ENCODE measurements at places on chromosomes 12 and 14.

DNA sequence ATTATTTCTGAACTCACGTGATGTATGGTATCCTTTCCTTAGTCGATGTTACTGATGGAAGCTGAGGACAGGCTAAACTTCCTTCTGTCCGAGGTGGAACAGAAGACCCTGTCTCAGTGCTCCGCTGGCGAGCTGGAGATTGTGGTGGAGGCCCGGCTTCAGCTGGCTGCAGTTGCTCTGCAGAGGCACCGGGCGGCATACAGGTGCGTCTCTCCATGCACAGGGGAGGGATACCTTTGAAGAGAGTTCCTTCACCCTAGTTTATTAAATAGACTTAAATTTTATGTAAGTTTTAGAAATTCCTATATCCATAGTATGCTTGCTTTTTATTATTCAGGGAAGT, 186.7 kb upstream of the NEDD1 start:
- DNase-seq: peak; percentile 74

GRCh38 chr12:105222726-105223351, 13.1 kb downstream of the APPL2 start:
- no peak for DNase-seq

DNA sequence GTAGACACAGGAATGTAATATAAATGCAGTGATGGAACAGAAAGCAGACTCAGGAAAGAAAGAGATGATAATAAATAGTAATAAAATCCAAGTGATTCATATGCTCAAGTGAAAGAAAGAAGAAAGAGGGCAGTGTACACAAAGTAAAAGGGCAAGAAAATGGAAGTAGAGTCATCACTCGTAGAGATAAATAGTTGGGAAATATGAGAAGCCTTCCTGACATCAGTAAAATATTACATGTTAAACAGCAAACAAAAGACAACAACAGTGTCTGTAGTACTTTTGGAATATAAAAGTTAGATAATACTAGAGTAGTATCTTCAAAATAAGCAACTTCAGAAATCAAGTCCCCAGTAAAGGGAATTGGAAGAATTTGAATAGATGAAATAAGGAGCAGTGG, 412.3 kb downstream of the RAD51B start:
- no peak for DNase-seq

DNA sequence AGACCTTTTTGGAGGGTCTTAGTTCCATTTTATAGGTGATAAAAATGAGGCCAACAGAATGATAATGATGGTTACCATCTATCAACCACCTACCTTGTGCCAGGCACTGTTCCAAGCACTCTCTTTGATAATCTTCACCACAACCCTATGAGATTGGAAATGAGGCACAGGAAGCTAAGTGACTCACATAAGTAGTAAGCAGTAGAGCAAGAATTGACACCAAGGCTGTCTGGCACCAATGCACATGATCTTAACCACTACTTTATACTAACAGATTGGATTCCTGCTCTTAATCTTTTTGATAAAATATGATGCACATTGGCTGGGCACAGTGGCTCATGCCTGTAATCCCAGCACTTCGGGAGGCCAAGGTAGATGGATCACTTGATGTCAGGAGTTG, 91.4 kb downstream of the DRAM1 start:
- no peak for DNase-seq

DNA sequence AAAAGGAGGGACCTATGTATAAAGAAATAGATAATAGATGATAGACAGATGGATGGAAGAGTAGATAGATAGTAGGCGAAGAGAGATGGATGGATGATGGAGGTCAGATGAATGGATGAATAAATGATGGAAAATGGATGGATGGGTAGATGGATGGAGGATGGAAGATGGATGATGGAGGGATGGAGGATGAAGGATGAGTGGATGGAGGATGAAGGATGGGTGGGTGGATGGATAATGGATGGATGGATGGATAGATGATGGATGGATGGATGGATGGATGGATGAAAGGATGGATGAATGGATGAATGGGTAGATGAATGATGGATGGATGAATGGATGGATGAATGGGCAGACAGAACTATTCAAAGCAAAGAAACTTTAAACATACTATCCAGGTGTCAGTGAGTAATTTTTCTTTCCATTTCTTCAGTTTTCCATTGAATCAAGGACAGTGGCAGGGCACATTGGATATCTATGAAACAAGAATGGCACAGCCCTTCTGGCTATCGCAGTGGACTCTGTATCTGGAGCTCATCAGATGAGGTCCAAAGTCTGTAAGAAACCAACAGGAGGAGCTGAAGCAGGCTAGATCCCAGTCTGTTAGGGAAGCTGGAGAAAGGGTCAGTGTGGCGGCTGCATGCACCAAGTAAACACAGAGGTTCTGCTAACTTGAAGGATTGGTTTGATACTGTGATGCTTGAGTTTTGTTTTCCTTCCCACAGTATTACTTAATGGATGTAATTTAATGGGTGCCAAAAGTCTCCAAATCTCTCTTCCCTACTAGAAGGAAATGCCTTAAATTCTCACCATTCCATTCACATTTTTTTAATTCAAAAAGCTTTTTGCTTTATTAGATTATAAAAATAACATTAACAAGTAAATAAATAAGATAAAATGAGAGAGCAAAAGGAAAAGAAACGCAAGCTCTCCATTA, 18.1 kb upstream of the MED13L start:
- DNase-seq: no peak

- DNase-seq: no peak
Measured at GRCh38 chr14:81562818-81563217, 29.2 kb upstream of the SEL1L start.

DNA sequence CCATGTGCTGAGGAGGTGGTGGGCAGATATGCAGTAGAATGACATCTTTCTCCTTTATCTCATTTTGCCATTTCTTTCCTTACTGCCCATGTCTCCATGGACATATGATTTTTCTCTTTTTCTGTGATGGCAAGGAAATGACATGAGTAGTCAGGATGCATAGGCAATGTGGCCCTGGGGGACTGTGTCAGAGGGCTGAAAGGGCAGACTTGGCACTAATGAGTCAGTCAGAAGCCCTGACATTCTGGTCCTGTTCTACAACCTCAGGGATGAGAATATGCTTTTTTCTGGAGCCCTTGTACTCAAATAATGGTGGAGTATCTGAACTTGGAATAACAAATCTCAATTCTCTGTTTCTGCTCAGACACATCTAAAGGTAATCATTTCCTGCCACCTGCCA, 167.8 kb downstream of the TMEM117 start:
- DNase-seq: no peak

GRCh38 chr14:63853831-63854293, 1.1 kb downstream of the SYNE2 start:
- DNase-seq: no peak

- DNase-seq: no peak
Measured at GRCh38 chr14:53845813-53846693, 110.6 kb downstream of the BMP4 start.

- no peak for DNase-seq
Measured at GRCh38 chr14:70873627-70874026, 33.6 kb upstream of the PCNX1 start.

GRCh38 chr12:51188359-51189051, 15.6 kb upstream of the TFCP2 start:
- no peak for DNase-seq

DNA sequence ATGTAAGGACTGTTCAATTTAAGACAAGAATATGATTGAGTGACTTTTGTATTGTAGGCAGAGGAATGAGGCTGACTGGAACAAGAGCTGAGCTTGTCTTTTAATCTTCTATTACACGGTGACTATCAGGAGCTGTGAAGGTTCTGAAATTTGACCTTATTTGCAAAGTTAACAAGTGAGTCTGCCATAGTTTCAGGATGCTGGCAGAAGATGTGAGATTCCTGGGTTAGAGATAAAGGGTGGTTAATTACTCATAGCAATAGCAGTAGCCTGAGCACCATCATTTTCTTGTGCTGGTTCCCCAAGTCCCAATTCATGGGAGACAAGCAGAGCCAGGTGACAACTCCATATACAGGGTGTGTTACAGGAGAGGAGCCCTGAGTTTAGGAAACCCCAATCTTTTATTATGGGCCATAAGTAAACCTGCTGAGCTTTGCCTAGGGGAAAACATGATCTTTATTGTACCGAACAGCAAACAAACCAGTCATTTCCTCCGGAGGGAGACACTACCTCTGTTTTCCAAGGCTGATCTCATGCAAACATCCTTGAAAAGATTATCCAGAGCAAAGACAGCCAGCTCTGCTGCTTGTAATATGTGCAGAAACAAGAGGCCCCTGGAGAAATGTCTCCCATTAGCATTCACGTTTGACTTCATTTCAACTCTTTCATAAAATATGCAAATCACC, 51.7 kb upstream of the DDX11 start:
- DNase-seq: peak; percentile 56

DNA sequence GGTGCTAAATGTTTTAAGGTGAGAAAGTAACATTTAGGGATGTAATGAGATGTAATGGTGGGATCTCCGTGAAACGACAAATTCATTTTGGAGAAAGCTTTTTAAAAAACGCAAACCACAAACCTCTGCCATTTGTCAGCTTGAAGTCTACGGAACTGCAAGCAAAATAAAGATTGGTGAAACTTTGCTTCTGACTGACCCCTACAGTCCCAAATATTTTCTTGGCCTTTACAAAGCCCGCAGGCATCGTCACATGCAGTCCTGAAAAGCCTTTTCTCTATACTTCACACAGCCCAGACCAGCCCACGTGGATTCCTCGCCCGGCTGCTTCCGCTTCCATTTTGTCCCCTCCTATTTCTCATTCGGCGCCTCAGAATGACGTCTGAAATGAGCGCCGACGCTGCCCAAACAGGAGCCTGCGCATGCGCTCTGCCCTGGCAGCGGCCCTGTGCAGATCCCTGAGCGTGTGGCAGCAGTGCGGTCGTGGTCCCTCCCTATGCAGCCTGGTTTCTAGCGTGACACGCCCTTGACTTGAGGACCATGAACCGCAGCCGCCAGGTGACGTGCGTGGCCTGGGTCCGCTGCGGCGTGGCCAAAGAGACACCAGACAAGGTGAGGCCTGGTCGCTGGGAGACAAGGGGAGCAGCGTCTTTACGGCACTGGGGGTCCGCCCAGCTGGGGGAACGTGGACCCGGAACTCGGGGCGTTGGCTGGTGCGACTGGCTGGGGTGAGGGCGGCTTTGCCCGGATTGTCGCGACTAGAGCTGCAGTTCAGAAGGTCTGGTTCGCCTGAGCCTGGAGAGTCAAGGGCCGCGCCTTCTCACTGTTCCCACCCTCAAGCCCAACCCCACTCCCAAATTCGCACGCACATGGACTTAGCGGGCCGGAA, at the start of gene PWP1:
Gene PWP1 (plus strand): TSS at position 440 of the 889 bp plus-strand sequence. CDS start 101 bp downstream, at position 541.
- peak; percentile 92 for DNase-seq

DNA sequence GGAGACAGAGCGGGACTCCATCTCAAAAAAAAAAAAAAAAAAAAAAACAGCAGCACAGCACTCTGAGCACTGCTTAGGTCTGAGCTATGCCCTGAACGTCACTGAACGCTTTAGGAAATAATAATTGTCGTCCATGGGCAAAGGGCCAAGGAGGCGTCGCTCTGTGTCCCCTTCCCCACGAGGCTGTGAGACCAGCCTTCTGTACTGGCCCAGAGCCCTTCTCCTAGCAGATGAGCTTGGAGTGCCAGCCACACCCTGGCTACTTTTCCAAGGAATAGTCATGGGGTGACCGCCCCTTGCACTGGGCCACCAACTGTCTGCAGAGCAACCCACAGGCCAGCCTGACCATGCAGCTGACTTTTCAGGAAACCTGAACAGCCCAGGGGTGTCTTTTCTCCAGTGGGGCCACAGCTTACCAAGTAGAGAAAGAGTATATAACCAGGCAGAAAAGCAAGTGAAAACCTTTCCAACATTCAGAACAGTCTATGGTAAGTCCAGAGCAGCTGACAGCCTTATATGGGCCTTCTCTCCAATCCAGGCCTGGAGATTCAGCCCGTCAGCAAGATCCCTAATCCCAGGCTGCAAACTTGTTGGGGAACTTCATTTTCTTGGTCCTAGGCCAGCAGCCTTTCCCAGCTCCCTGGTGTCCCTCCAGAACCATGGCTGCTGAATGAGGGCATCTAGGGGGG, 28.5 kb downstream of the CD9 start:
- no peak for DNase-seq

- peak; percentile 88 for DNase-seq
Measured at GRCh38 chr12:108729612-108730364, 1.5 kb downstream of the CORO1C start.

DNA sequence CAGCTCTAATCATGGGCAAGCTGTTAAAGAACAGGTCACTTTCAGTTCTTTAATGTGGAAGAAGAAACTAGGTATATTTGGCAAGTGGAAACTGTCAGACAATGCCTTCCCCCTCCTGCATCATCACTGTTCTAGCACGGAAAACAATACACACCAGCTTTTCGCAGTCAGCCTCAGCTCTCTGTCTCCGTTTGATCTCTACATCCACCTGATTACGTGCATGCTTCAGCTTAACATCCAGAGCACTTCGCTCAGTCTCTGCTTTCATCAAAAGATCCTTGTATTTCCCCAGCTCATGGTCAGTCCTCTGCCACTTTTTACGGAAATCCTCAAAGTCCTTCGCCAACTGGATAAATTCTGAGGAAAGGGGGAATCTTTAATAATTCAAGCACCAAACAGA, 19.0 kb downstream of the RACGAP1 start:
- DNase-seq: no peak

- DNase-seq: no peak
Measured at GRCh38 chr12:109741286-109741969, 27.8 kb downstream of the FAM222A start.

GRCh38 chr12:7451756-7452155, 7.8 kb upstream of the CD163L1 start:
- no peak for DNase-seq

DNA sequence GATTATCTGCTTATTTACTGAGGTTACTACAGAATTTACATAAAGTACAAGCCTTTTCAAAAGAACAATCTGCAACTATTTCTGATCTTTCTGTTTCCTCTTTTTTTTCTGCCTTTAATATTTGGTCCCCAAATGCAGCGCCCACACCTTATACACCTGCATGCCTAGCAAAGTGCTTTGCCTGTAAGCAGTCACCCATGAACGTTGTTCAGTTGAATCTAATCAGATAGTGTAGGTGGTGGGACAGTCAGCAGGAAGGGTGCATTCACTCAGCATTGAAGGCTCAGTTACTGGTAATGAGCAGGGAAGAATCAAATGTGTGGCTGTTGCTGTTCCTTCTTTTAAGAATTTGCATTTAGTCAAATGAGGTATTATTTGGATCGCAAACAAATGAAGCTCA, 108.4 kb downstream of the GPR135 start:
- DNase-seq: no peak

GRCh38 chr14:89298056-89298834, 118.8 kb downstream of the FOXN3 start:
- DNase-seq: peak; percentile 99

DNA sequence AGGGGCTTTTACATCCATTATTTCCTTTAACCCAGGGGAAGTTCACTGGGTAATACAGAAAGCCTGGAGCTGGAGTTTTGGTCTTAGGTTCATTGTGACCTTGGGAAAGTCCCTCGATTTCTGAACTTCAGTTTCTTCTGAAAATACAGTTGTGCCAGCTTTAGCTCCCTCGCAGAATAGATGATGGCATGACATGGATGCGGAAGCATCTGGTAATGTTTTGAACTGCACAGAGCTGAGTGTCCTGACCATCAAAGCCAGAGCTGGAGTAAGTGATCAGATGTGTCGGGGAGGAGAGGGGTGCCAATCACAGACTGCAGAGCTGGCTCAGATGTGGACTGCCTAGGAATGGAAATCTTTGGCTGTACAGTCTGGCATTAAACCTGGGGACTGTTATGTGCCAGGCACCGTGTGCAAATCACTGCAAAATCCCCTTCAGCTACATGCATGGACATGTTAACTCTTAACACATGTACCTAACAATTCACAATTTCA, 180.9 kb downstream of the ETV6 start:
- DNase-seq: no peak
